ENCODE measurements at places on chromosomes 11 and 22.

DNA sequence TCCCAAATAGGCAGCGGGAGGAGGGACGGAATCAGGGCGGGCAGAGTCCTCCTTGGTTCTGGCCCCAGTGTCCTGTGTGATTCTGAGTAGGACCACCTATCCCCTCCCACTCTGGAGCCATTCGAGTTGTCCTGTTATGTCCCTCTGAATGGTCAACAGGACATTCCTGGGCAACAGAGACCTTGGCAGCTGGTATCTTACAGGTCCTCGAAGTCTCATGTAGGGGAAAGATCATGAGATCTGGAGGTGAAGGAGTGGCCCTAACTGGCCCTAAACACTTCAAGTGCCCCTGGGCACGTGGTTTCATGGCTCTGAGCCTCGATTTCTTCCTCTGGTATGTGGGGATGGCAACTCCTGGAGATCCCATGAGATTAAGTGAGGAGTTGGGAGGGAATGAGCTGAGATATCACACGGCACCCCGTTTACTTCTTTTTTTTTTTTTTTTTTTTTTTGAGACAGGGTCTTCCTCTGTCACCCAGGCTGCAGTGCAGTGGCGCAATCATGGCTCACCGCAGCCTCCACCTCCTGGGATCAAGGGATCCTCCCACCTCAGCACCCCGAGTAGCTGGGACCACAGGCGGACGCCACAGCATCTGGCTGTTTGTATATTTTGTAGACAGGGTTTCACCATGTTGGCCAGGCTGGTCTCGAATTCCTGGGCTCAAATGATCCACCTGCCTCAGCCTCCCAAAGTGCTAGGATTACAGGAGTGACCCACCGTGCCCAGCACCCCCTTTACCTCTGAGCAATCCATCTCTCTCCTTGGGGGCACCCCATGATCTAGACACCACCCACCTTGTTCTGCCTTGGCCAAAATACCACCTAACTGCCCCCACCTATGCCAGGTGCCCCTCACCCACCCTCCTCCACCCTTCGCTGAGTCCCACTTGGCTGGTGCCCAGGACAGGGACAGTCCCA, 6.8 kb downstream of the LIF start:
- DNase-seq: no peak

- no peak for DNase-seq
Observed at GRCh38 chr11:74141241-74141695, 29.5 kb downstream of the C2CD3 start.

DNA sequence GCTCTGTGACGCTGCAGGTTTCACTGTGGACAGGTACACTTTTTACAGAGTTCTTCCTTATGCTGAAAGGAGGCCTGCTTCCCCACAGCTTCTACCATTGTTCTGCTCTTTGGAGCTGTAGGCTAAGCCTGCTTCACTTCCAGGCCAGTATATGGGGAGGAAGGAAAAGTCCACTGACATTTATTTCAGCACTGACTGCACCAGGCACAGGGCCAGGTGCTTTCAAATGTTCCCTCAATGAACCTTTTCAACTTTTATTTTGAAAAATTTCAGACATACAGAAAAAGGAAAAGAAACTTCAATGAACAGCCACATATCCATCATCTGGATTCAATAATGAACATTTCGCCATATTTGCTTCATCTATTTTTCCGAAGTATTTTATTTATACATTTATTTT, 22.0 kb downstream of the POU2F3 start:
- no peak for DNase-seq

GRCh38 chr11:46597609-46598219, 3.9 kb upstream of the AMBRA1 start:
- no peak for DNase-seq

DNA sequence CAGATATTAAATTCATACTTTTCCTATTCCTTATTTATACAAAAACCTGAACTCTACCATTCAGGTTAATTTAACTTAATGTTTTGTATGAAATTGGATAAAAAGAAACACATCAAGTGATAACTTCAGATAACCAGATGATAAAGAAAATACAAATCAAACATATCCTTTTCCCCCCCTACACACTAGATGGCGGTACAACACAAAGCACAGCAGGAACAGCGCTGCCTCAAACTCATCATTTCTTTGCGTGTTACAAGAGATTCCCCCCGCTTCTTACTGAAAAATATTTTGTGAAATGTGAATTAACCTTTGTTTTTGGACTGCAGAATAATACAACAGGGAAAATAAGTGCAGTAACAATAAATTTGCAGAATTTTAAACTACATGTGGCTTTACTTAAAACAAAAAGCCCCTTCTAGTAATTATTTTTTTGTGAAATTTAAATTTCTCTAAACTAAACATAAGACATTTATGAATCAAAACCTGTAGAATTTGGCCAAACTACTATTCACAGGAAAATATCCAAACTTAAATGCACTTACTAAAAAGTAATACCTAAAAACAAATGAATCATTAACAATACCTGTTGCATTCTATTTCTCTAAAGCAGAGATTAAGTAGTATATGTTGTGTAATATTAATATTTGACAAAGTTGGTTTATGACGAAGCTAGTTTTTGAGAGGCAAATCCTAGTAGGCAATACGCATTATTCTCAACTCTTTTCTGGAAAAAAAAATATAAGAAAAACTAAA, 74.4 kb downstream of the ARHGAP32 start:
- peak; percentile 11 for DNase-seq

DNA sequence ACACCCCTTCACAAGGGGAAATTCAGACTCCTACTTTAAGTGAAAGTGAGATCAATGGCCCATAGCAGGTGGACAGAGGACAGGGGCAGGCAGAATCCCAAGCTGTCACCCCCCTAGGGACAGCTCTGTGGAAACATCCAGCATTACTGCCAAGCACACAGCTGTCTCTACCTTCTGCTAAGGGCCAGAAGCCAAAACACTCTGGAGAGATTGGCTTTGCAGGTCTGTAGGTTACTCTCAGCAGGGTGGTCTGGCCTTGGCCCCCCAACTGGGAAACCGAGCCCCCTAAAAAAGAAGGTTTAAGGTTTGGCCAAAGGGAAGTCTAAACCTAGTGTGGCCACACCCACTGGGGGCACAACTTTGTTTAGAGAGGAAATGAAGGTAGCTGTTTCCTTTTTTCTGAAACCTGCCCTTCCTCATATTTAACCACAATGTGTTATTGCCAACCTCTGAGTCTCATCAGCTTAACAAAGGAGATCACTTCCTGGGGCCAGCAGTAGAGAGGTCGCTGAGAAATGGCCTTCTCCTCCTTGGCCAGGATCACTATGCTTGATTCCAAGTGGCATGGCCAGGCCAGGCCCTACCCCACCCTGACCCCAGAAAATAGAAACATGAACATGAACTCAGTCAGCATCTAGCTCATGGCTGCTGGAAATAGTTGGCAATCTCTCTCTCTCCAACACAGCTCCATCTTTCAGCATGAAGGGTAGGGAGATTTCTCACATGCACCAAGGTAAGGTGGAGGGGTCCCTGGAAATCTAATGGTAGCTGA, 25.9 kb upstream of the SCARF2 start:
- no peak for DNase-seq

GRCh38 chr11:121134741-121135312, 33.8 kb downstream of the TECTA start:
- DNase-seq: no peak

DNA sequence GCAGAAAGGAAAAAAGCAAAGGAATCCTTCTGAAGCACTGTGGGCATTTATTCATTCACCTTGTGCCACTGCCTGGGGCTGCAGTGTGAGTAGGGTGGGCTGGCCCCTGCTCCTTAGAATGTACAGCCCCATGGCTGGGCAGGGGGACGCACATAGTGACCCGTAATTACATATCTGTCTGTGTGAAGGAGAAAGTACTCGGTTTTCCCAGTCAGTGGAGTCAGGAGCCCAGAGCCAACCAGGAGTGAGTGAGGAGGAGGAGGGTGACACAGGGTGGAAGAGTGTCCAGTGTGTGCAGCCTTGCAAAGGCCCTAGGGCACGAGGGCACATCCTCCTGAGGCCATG, 91.9 kb downstream of the CDKN1C start:
- no peak for DNase-seq

DNA sequence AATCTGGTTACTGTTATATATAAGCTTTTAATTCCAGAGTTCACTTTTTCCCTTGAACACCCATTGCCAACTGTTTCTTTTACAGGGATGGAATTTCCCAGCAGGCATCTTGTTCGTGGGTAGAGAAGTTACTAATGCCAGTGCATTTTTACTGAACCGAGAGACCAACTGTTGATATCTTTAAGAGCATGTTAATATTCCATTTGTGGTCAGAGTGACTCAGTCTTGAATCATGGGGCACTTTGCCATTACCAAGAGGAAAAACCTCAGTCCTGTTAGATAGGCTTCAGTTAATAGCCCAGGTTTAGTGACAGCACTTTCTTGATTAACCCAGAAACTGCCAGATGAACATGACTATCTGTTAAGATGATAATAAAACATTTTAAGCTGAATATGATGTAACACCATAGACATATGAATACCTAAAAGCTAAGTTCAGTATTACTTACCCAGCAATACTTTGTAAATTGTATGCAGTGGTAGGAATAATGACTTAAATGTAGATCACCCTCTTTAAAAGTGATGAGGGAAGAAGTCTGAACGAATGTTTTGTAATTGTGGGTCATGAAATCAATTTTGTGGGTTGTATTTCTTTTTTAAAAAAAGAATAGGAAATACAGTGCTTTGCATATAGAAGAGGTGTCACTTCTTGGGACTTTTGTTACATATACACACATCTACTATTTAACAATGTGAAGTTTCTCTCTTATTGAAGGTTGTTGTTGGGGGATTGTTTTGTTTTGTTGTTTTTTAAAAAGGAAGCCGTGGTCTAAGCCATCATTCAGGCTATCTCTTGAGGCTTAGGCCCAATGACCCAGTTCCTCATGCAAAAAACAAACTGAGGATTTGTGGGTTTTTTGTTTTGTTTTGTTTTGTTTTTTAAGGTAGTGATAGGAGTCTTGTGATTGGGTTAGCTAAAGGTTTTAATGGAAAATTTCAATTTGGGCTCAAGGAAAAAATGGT, 79.2 kb upstream of the GRIK4 start:
- no peak for DNase-seq

DNA sequence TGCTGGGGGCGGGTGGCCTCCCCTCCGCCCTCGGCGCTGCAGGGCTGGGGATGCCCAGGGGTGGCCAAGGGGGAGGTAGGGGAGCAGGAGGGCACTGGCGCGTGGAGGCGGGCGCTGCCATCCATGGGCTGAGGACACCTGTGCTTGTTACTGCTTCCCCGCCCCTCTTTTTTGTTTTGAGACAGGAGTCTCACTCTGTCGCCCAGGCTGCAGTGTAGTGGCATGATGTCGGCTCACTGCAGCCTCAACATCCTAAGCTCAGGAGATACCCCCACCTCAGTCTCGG, 683 bp upstream of the FADS3 start:
- DNase-seq: no peak

DNA sequence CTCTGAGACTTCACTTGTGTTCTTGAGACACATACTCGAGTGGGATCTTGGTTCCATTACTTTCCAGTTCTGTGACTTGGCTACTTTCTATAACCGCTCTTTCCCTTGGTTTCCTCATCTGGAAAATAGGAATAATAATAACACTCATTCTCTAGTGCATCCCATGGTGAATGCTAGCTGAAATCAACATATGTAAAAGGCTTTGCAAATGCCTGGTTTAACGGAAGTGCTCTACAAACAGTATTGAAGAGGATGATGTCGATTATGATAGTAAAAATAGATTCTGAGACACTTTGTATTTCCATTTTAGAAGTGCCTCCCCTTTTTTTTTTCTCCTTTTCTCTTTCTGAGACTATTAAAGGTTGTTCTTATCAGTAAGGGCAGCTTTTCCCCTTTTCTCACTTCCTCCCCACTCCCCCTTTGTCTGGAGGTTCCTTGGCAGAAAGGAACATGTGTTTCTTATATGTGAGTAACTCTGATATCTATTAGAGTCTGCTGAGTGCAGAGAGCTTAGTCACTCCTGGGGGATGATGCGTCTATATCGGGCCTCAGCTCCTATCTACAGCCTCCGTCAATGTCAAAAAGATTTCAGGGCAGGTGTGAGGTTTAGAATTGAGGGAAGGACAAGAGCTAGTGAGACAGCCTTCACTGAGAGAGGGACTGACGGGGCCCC, 489.3 kb downstream of the NTM start:
- no peak for DNase-seq

- no peak for DNase-seq
Observed at GRCh38 chr11:100719809-100720221, 32.7 kb downstream of the ARHGAP42 start.

- DNase-seq: no peak
Observed at GRCh38 chr11:104490182-104490581, 326.2 kb upstream of the PDGFD start.

All from effector CD4-positive, alpha-beta T cell (primary cell).